Tongue (tissue), 3 donors: ENCODE measurements at places on chromosomes 11 and 22.

GRCh38 chr11:42200311-42200710 lies 740.9 kb upstream of the LRRC4C start:
- no peak for DNase-seq

GRCh38 chr11:65262381-65262680 lies 569 bp downstream of the POLA2 start:
- DNase-seq, result no peak

GRCh38 chr11:64569300-64569970 lies 21.6 kb upstream of the SLC22A12 start:
- no peak for DNase-seq

DNA sequence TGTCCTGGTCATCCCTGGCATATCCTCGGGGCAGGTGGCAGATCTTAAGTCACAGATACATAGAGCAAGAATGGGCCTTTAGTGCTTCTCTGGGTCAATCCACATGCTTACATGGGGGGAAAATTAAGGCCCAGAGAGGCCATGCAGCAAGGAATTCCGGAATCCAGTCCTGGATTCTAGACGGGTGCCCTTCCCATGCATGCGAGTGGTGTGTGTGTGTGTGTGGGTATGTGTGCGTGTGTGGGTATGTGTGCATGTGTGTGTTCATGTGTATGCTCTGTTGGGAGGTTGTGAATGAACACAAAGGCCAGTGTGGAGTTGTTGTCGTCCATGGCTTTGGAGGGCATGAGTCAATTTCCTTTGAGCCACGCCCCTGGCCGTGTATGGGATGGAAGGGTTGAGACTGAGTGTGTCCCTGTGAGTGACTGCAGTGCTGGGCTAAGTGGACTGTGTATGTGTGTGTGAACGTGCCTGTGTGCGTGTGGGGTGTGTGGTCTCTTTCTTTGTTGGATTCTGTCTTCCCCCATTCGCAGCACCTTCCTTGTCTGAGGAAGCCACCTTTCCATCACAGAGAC lies 33.4 kb upstream of the EIF3D start:
- DNase-seq, result no peak

DNA sequence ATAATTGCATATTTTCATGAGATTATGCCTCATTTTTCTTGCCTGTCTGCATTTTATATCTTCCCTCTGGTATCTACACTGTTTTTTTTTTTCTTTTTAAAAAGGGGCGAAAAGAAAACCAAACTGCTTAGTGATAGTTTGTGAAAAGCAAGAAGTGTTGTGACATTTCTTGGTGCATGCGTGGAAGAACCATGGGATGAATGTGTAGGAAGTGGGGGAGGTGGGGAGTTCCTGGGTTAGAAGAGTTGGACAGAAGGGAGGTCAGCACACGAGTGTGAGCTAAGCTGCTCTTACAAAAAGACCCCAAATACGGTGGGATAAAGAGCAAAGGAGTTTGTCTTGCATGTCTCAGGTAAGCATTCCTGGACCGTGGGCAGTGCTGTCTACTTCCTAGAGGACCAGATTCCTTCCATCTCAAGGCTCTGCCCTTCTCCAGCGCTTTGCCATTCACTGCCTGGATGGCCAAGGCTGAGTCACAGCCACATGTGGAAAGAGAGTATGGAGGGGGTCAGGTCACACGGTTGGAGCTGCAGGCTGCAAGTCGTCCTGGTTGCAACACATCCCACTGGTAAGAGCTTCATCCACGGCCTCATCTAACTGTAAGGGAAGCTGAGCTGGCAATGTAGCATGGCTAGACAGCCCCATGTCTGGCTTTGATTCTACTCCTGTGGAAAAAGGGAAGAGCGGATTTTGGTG lies 300.6 kb downstream of the DDX10 start:
- no peak for DNase-seq

DNA sequence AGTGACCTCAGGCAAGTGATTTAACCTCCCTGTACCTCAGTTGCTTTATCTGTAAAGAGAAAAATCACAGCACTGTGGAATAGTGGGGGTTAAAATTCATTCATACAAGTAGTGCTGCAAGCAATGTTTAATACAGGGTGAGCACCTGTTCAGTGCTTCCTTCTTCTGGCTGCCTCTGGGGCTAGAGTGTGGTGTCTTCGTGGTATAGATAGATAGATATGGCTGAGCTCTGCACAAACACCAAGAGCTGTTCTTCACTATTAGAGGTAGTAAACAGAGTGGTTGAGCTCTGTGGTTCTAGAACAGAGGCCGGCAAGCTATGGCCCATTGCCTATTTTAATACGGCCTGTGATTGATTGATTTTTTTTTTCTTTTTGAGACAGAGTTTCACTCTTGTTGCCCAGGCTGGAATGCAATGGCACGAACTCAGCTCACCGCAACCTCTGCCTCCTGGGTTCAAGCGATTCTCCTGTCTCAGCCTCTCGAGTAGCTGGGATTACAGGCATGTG lies 32.9 kb downstream of the LIMK2 start:
- DNase-seq, result no peak

- no peak for DNase-seq
Measured at GRCh38 chr11:70538641-70539359, 140.5 kb downstream of the CTTN start.

- no peak for DNase-seq
Measured at GRCh38 chr11:77187111-77187750, 59.2 kb downstream of the MYO7A start.

GRCh38 chr11:131666617-131667016 lies 296.2 kb downstream of the NTM start:
- no peak for DNase-seq
